OCI-LY7 (cell line): ENCODE measurements at places on chromosomes 3 and 15.
A peak's percentile ranks its signal among the peaks of the same experiment; 100 is the strongest.

GRCh38 chr15:33547876-33548275, 237.1 kb downstream of the RYR3 start:
- peak; percentile 29 for DNase-seq

- no peak for DNase-seq
Observed at GRCh38 chr3:9151240-9151639, 98.2 kb downstream of the SRGAP3 start.

DNA sequence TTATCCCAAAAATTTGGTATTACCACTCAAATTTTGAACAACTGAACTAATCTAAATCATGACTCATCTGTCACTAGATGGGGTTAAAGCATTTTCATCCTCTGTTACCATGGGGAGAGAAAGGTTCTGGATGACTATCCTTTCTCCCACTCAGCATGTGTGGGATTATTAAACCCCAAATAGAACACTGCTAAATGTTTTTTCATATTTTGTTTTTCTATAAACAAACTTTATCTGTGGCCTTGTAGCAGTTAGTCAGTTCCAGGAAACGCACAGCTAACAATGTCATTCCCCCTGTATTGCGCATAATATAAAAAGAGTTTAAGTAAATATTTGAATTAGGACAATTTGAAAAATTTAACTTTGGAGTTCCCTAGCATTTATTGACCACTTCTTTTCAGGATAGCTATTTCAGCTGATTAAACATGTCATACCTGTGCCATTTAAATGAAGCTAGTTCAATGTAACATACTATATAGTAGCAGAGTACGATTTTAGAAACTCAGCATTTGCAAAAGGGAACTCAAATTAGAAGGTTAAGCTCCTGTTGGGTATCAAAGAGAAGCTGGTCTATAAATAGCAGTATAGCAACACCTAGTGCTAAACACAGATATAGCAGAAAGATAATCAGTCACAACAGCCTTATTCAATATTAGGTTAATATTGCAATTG, 9.2 kb upstream of the TMEM212 start:
- DNase-seq: peak; percentile 15

- DNase-seq: no peak
Observed at GRCh38 chr3:94065122-94065521, 2.3 kb downstream of the NSUN3 start.

DNA sequence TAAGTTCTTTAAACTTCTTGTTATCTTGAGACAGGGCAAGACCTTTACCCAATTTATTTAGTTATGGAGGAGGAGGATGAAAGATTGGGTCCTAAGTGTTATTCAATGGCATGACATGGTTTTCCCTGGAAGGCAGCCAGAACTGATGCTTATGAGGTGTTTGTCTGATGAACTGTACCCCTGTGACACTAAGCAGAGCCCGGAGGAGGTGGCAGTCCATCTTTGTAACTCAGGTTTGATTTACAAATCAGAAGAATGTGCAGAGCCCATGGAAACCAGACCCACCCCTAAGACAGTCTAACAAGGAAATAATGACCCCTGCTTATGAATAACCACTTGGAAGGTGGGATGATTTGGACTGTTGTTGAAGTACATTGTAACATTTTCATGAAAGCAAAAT, 878.6 kb upstream of the NR2F2 start:
- no peak for DNase-seq

DNA sequence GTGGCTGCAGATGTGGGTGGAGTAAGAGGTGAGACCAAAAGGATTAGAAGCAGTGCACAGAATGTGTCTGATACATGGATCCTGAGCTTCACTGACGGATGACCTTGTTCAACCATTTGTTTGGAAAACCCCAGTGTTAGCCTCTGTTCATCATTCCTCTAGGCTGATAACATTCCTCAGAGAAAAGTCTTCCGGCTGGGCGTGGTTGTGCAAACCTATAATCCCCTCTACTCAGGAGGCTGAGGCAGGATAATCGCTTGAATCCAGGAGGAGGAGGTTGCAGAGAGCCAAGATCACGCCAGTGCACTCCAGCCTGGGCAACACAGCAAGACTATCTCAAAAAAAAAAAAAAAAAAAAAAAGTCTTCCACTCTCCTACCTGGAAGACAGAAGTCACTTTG, 23.1 kb upstream of the CHD2 start:
- no peak for DNase-seq

DNA sequence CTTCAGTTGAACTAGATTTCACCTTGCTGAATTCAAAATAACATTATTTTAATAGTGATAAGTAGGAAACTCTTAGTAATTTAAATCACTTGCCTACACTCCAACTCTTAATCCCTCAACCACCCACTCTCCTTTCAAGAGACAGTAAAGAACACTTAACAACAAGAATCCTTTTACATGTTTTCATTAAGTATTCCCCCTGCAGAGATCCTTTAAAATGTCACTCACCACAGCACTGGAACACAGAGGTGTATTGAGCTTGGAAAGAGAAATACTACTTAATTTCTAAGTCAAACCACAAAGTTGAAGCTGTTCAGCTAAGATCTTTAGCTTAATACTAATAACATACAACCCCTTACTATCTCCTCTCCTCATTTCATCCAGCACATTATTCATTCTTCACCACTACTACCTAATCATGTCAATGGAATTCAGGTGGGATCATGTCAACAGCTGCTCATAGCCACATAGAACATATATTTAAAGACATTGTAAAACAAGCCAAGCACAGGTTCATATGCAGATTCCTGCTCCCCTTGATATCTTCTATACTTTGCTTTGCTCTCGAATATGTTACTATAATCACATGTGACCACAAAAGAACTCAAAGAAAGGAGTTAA, 40.5 kb downstream of the IMPG2 start:
- no peak for DNase-seq

GRCh38 chr3:14775563-14775962, 43.2 kb upstream of the FGD5 start:
- DNase-seq: no peak

- peak; percentile 33 for DNase-seq
Observed at GRCh38 chr3:45814322-45814721, 18.0 kb upstream of the SLC6A20 start.

GRCh38 chr3:66998904-66999235, 763 bp downstream of the KBTBD8 start:
- peak; percentile 16 for DNase-seq

DNA sequence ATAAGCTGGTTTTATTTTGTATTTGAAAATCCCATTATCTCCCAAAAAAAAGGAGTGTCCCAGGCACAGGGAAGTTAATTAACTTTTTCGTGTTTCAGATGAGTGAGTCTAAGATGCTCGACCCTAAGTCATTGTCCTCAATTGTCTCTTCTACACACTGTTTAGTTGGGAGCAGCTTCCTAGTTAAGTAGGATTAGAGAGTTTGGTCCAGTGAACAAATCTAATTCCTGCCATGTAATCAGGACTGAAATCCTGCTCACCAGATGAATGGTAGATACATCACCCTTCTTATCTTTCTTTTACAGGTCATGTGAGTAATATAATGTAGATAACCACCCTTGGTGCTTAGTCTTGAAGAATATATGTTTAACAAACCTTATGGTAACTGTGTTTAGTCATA, 228.9 kb upstream of the MANF start:
- DNase-seq: no peak

- no peak for DNase-seq
Observed at GRCh38 chr3:59440285-59441028, 390.6 kb upstream of the CFAP20DC start.

DNA sequence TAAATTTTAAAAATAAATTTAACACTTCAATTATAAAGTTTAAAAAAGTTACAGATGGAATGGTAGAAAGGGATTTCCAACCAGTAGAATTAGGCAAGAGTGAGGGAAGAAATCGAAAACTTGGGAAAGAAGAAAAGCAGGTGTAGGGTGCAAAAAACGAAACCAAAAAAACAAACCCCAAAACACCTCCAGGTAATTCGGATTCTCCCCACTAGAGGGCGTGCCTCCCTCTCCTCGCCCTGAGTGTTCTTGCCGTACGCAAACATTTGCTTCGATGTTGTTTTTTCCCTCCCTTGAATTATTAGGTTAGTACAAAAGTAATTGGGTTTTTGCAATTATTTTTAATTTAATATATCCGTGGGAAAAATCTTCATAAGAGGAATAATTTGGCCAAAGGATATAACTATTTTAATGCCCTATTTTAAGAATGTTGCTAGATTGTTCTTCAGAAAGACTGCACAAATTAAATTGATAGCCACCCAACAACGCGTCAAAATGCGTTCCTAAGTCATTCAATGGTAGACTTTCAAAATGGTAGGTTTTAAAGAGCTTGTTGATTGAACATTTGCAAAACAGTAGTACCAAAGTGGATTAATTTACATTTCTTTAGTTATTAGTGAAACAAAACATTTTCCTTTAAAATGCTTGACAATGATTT, 63.7 kb downstream of the SLC30A4 start:
- DNase-seq: peak; percentile 74

- DNase-seq: no peak
Observed at GRCh38 chr3:155312781-155313180, 19.3 kb upstream of the STRIT1 start.

- no peak for DNase-seq
Observed at GRCh38 chr15:92531406-92531805, 124.2 kb downstream of the FAM174B start.

DNA sequence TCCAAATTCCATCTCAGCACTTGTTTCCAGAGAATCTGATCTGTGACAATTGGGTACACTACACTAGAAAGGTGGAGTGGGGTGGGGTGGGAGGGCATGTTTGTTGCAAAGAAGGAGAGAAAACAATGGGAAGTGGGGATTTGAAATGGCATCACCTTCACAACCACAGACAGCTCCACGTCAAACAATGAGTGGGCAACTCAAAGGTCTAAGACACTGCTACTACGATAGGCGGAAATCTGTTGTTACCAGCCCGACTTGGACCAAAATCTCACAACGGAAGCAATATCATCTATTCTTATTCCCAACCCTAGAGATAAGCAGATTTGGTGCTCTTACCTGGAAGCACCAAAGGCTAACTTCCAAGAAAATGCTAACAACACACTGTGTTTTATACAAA, 3.3 kb downstream of the CYP19A1 start:
- DNase-seq: no peak

- DNase-seq: no peak
Observed at GRCh38 chr3:172003146-172003545, 36.2 kb upstream of the FNDC3B start.

GRCh38 chr15:74782259-74783071, 585 bp downstream of the CSK start:
- peak; percentile 75 for DNase-seq

GRCh38 chr15:92277776-92278175, 115.9 kb upstream of the ST8SIA2 start:
- peak; percentile 11 for DNase-seq

- DNase-seq: no peak
Observed at GRCh38 chr3:116579840-116580239, 129.7 kb upstream of the TUSC7 start.

DNA sequence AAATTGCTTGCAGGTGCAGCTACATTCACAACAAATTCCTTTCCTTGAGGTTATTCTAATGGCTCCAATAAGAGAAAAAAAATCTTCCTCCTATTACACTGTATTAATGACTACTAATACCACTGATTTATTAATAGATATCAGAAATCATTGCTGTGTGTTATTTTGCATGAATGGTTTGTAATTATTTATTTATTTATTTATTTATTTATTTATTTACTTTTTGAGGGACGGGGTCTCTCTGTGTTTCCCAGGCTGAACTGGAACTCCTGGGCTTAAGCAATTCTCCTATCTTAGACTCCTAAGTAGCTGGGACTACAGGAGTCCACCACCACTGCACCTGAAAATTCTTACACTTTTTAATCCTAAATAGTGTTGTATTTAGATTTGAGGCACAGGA, 390.4 kb downstream of the SI start:
- no peak for DNase-seq

GRCh38 chr3:81837071-81837593, 75.7 kb upstream of the GBE1 start:
- no peak for DNase-seq

- DNase-seq: no peak
Observed at GRCh38 chr15:59169251-59169708, 37.4 kb upstream of the LDHAL6B start.

- peak; percentile 70 for DNase-seq
Observed at GRCh38 chr15:82999905-83000671, 11.4 kb downstream of the C15orf40 start.

GRCh38 chr3:51955893-51956770, 951 bp downstream of the GPR62 start:
- DNase-seq: peak; percentile 36

GRCh38 chr3:113952921-113953320, 5.1 kb downstream of the ZDHHC23 start:
- DNase-seq: no peak

- no peak for DNase-seq
Observed at GRCh38 chr3:138397983-138398382, 36.4 kb upstream of the ESYT3 start.

- DNase-seq: no peak
Observed at GRCh38 chr3:128482666-128483656, 10.0 kb downstream of the GATA2 start.

- DNase-seq: no peak
Observed at GRCh38 chr3:134086616-134087015, 56.9 kb upstream of the SLCO2A1 start.

- no peak for DNase-seq
Observed at GRCh38 chr3:39170461-39170860, 17.1 kb upstream of the CSRNP1 start.

DNA sequence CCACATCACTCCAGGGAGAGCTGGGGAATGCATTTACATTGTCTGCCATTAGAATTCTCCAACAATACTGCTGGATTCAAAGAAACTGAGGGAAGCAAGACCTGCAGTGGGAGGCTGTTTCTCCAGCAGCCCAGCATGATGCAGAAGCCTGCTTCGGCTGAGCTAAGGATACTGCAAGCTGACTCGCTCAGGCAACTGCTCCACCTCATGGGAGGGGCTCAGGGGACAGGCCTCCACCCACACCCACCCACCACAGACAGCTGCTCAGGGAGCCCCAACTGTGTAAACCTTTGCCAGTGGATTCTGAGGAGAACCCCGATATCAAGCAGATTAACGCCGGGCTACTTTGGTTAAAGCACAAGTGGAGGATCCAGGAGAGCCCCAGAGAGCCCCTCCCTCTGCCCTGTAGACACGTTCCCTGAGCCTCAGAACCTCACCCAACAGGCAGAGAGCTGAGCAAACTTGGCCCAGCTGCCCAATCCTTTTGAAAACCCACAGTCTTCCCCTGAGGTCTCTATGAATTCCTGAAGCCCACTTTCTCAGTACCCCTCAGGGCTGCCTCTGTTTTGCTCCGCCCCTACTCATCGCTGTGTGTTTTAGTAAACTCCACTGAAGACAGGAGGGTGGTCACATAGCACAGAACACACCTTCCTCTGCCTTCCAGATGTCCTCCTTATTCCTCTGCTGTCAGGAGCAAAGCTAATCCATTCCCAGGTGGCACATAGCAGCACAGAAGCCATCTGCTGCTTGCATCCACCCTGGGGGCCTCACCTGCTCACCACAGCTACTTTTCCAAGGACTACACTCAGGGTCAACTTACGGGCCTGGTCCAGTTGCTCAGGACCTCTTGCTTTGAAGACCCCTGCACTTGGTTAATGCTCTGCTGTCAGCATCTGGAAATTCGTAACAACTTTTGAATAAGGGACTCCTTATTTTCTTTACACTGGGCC, 269.0 kb downstream of the ABHD5 start:
- no peak for DNase-seq
